ENCODE measurements at places on chromosomes 4 and X.

GRCh38 chrX:12966151-12966550 is 8.8 kb upstream of the TMSB4X start:
- no peak for DNase-seq

DNA sequence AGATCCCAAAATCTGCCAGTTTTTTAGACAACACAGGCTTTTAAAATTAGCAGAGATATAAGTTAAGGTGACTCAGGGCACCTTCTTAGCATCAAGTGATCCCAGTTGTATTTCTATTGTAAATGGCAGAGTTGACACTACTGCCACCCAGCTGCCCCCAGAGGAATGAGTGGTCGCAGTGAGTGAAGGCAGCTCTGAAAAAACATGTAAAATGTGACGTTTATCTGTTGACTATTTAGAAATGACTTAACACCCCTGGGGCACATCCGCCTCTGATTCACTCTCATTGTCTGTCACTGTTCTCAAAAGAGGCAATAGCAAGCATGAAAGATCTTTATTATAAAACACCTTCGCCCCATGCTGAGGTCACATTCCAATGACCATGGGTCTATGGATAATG is 592.4 kb downstream of the ACTRT1 start:
- DNase-seq, result no peak

- no peak for DNase-seq
These were observed 64.2 kb downstream of the INTS12 start for GRCh38 chr4:105644257-105644656.

- no peak for DNase-seq
These were observed 56.9 kb upstream of the GPRIN3 start for GRCh38 chr4:89364541-89364940.

- DNase-seq, result no peak
These were observed 127.8 kb downstream of the ANOS1 start for GRCh38 chrX:8604131-8604530.

DNA sequence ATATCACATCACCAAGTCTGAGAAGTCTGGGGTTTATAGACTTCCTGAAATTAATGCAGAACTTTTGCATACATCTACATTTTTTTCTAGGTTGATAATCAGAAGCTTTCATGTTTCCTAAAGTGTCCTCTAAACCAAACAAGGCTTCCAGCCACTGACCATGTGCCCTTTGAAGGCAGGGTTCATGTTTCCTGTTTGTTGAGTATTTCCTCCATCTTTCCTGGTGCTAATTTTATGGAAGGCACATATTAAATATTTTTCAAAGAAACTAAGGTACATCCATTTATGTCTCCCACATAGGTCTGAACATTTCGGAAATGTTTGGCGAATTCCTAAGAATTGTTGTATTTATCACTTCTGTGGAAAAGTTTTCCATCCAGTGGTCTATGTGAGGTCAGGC is 5.6 kb downstream of the GALNT7 start:
- no peak for DNase-seq
